ENCODE measurements at places on chromosomes 4 and X.

DNA sequence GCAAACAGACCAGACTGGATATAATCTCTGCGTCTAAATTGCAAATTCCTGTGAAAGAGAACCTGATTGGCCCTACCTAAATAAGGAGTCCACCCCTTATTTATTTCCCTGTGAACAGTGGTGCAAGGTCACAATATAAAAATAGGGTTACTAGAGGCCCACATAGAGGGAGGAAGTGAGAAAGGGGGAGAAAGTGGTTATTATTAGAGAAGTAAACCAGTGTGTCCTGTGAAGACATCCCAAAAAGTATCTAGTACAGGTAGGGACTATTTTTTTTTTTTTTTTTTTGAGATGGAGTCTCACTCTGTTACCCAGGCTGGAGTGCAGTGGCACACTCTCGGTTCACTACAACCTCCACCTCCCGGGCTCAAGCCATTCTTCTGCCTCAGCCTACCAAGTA lies 15.0 kb upstream of the FRYL start:
- DNase-seq = no peak

- no peak for DNase-seq
Observed at GRCh38 chr4:32010221-32010620, 1290.1 kb downstream of the PCDH7 start.

- no peak for DNase-seq
Observed at GRCh38 chr4:98262431-98262830, 1.2 kb downstream of the RAP1GDS1 start.

DNA sequence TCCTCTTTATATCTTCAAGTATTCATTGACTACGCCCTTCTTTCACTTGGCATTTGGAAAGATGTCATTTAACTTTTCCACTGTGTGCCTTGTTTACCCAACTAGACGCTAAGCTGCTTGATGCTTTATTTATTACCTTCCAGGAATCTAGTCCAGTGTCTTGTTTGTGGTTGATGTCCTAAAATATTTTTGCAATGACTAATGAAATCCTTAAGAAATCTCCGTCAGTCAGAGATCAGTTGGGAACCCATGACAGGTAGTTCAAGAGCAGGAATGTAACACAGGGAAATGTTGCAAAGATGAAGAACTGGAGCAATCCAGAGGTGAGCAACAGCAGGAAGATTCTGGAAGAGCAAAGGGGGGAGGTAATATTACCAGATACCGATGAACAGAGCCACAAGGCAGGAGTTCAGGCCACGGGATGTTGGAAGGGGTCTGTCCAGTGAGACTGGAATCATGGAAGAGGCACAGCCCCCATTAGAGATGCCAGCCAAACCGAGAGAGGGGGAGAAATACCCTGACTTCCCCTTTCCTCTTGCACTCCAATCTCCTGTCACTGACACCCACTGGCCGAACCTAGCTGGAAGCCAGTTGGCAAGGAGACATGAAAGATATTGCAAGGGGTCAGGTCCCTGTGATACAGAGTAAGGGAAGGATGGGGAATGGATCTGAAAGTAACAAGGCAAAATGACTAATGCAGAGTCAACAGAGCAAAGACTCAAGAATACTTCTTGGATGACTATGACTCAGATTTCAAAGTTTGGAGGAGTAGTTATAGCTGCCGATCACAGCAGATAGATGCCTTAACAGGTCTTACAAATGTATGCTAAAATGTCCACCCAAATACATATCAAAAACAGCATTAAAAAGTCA lies 62.7 kb upstream of the PHKA2 start:
- no peak for DNase-seq

DNA sequence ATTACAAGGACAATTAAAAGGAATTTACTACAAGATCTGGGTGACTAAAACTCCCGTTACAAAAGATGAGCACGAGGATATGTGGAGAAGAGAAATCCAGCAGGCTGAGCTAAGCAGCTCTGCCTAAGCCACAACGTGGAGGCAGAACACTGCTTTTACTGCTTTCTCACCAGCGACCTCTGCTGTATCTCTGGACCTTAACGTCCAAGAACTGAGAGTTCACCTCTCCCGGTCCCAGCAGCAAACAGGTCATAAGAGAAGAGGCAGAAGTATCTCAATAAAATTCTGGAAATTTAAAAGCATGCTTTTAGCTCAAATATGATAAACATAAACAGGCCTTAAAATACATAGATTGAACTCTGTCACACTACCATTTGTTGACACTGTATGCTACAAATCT lies 81.0 kb downstream of the ADGRA3 start:
- DNase-seq = no peak

DNA sequence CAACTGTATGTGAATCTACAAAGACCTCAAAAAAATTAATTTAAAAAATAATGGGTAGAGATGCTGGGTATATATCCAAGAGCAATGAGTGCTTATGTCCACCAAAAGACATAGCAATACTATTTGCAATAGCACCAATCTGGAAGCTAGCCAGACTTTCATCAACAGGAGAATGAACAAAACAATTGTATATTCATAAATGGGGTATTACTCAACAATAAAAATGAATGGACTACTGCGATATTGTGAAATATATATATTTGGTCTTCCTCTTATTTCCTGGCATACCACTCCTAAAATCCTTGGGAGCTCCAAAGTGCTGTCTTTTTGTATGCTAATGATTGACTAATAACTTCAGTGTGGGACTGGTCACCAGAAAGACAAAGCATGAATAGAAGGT lies 77.5 kb downstream of the MSN start:
- no peak for DNase-seq

GRCh38 chr4:5930876-5931275 lies 38.0 kb upstream of the CRMP1 start:
- DNase-seq = no peak

GRCh38 chr4:8912089-8912455 lies 40.4 kb upstream of the HMX1 start:
- no peak for DNase-seq

DNA sequence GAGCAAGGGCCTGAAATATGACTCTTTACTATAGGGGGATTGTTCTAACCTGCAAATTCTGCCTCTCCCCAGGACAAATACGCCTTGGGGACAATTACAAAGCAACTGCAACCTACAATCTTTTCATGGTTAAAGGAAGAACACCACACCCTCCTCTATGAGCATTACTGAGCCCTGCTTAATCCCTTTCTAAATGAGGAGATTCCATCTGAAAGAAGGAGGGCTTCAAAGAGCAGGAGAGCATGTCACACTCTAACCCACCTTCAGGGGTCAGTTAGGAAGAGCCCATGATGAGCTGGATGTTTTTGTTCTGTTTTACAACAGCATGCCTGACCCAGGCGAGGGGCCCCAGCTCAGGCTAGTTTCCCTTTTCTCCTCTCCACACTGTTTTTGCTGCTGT lies 134.0 kb upstream of the ANXA3 start:
- DNase-seq = no peak

GRCh38 chr4:119693126-119693525 lies 64.5 kb upstream of the PDE5A start:
- DNase-seq = no peak

GRCh38 chrX:45714866-45715265 lies 514.2 kb upstream of the DIPK2B start:
- peak; percentile 5 for DNase-seq

DNA sequence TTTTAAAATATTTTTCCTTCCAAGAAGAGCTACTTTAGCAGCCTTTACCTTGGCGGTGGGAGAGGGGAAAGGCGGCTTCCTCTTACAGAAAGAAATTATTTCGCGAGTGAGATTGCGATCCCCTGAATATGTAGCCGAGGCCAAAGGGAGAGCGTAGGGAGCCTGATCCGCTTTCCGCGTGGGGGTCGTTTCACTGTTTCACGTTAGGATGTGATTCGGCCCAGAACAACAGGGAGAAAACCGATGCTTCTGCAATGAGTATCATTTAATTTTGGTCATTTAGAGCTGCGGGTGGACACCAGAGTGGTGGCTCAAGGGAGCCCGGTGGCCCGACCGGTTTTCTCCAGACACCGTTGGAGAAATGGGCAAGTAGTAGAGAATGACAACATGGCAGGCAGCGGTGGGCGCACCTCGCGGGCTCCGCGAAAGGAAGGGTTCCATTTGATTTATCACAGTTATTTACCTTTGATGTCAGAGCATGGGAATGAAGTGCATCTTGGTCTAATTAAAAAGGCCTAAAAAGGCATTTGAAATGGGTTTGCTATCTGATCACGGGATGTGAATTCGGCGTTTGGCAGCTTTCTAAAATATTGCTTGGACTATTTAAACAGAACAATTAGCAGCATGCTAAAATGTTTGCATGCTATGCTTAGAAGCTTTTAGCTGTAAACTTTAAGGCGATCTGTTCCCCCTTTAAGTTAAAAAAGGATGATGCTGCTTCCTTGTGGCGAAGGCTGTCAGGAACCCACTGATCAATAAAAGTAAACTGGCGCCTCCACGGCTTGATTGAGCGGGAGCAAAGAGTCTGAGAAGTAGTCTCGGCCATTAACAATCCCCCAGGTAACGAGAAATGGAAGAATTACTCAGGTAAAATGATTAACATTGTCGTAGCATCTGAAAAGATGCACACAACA lies 2.0 kb upstream of the PCDH19 start:
- no peak for DNase-seq

DNA sequence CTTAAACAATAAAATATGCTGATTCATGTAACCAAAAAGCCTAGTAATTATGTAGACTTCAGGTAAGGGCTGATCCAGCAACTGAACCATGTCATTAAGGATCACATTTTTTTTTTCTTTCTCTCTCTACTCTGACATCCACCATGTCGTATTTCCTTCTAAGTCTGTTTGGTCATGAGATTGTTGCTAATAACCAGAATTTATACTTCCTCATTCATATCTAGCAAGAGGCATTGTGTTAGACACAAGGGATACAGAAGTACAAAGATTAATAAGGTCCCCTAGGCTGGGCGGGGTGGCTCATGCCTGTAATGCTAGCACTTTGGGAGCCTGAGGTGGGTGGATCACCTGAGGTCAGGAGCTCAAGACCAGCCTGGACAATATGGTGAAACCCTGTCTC lies 24.1 kb downstream of the PHEX start:
- no peak for DNase-seq

DNA sequence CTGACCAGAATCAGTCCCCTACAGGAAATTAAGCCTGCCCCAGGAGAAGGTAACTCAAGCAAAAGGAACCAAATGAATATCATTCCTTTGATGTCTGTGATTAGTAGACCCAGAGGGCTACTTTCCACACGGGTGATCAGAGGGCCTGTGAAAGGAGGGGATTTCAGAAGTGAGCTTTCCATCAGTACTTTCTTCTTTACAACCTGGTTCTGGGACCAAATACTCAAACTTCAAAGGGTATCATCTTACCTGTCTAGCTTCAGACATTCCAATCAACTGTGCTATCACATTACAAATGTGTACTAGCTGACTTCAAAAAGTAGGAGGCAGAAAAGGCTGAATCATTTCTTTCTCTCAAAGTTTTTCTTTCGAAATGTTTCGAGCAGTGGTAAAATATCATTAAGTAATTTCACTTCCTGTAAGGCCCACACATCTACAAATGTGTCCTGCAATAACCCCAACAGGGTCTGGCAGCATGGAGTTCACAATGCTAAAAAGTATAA lies 23.9 kb downstream of the ACSL4 start:
- DNase-seq = no peak

DNA sequence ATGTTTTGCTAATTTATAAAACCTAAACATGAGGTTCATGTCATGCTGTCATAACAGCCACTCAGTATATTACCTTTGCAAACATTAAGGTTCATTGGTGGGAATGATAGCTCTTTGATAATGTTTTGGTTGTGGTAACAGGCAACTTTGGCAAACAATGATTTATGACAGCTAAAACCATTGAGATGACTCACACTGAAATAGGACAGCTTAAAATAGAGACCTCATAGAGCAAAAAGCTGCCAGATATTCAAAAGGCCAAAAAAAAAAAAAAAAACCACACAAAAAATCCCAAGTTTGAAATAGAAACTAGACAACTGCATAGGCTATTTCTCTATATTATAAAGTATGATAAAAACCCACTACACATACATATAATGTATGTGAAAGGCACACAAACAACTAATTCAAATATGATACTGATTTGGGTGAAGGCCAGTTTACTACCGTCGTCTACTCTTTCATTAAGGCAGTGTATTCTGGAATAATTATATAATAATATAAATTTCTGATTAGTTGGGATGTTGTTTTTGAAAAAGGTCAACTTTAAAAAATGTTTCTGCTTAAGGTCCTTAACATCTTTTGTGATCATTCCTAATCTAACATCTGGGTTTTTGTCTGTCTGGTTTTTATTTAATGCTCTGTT lies 646.0 kb upstream of the PITX2 start:
- DNase-seq = no peak

DNA sequence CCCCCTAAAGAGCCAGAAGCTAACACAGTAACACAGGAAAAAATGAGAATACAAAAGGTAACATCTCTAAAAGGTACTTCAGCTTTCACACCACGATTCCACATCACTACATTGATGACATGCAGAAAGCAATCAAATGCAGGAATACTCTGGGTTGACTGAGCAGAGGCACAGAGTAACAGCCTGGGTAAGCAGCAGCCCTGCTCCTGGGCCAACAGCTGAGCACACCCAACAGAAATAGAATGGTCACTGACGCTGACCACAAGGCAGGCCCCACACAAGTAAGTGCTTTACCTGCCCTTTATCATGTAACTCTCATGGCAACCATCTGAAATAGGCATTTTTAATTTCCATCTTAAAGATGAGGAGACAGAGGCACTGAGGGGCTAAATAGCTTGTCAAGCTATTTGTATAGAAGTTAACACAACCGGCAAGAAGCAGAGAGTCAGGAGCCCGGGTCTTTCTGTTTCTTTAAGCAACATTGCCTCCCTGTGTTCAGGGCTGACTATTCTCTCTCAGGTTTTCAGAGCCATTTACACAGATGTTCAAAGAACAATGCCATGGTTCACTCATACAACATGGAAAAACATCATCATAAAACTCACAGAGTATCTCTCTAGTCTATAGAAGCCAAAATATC lies 168.9 kb downstream of the ZNF674 start:
- no peak for DNase-seq

DNA sequence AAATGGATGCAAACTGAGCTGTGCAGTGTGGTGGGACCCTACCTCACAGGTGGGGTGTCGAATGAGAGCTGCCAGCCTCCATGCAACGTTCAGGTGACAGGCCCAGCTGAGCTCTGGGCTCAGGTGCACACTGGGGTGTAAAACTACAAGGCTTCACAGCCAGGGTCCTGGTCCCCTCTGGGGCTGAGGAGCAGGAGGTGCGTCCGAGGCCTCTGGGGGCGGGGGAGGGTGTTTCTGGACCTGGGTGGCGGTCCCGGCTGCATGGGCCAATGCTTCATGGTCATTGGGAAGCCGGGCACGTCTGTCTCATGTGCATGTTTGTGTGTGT lies 26.5 kb upstream of the SORCS2 start:
- no peak for DNase-seq

GRCh38 chr4:125741825-125742452 lies 427.2 kb downstream of the FAT4 start:
- DNase-seq = no peak

All from T1000 (cell line).